Nasal cavity respiratory epithelium epithelial cell of viscerocranial mucosa (primary cell): ENCODE measurements at places on chromosomes 7 and 10. TPM values are rescaled to one million over a fixed set of nuclear protein-coding genes. Genes with fewer than 3 reads are reported as not detected.

The JCAD gene
- under 0.01 and 0.43 TPM in 2 replicates for total RNA-seq

The IFIT1B gene
- not detected in 2 replicates for total RNA-seq

The SPDYE6 gene
- not detected in 2 replicates for total RNA-seq

The ATP6V0A4 gene
- total RNA-seq = 0.07 TPM in 1 of 2 replicates, not detected in the other

The EGFR gene
- total RNA-seq = 152 and 358 TPM in 2 replicates
